Eye (tissue), 1 donor: ENCODE measurements at places on chromosomes 11 and 22.

DNA sequence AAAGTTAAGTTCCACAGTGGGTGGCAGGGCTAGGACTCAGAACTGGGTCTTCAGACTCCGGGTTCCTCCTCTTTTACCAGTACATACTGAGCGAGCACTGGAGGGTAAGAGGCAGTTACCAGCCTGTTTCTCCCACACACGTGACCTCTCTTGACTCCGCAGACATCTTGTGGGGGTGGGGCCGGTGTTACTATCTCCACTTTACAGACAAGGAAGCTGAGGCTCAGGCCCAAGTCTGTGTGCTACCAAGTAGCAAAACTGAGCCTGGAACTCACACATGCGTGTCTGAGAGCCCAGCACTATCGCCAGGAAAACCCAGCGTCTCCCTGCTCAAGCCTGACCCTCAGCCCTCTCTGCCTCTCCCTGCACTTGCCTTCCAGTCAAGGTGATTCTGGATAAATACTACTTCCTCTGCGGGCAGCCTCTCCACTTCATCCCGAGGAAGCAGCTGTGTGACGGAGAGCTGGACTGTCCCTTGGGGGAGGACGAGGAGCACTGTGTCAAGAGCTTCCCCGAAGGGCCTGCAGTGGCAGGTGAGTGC is 16.0 kb upstream of the SMIM35 start:
- DNase-seq = no peak

- DNase-seq = no peak
Observed at GRCh38 chr11:44321059-44321458, 11.1 kb upstream of the ALX4 start.

DNA sequence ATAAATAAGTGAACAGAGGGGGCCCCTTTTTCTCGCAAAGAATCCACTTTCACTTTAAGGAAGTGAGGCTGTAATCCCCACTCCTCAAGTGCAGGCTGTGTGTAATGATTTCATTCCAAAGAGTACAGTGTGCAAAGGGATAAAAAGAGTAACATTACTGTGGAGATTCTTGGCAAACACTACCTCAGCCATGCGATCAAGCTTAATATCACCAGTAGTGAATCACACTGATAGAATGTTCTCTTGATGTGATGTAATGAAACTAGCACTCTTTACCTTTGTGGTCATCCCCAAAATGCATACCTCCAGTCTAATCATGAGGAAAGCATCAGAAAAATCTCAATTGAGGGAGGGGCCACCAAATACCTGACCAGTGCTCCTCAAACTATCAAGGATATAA is 246.1 kb upstream of the CHORDC1 start:
- no peak for DNase-seq

DNA sequence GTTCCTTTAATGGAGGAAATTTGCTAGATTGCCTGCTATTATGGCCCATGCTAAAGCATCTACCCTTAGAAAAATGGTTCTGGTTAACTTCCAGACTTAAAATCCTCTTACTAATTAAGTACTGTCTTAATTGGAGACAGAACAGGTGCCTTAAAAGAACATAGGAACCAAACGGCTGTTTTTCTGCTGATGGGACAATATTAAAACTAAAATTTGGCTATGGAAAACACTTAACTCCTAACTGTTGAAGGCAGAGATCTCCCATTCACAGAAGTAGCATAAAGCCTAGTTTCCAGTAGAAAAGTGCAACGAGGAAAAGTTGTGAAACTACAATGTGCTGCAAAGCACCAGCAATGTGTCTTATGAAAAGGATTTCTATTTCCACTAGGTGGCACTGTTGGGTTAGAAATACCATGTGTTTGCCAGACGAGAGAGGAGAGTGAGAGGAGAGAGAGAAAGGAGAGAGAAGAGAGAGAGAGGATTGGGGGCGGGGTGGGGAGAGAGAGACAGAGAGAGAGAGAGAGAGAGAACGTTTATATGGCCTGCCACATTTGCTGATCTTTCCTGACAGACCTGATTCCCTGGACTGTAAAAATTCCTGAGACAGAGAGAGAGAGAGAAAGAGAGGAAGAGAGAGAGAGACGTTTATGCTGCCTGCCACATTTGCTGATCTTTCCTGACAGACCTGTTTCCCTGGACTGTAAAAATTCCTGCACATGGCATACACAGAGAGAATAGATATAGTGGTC is 51.5 kb downstream of the FAM181B start:
- DNase-seq = peak; percentile 63

GRCh38 chr22:49946612-49947295 is 13.8 kb upstream of the PIM3 start:
- DNase-seq = peak; percentile 54

DNA sequence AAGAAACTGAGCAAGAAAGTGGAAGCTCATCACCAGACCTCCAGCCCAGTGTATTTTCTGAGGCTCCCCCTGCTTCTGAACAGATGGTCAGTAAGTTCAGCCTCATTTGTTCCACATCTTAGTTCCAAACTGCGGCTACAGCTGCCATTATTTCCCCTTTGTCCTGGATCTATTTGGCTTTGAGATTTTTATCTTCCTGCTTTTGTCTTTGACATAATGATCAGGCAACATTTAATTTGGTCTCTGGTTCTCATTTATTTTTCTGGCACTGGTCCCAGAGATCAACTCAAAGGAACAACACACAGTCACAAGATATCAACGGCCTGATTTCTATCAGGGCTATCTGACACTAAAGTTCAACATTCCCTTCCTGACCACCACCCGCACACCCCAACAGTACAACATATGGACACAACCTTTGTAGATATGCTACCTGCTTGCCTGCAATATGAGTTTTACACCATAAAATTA is 137.5 kb downstream of the FAM76B start:
- peak; percentile 63 for DNase-seq

GRCh38 chr11:86463120-86463519 is 88.4 kb downstream of the CCDC81 start:
- no peak for DNase-seq

DNA sequence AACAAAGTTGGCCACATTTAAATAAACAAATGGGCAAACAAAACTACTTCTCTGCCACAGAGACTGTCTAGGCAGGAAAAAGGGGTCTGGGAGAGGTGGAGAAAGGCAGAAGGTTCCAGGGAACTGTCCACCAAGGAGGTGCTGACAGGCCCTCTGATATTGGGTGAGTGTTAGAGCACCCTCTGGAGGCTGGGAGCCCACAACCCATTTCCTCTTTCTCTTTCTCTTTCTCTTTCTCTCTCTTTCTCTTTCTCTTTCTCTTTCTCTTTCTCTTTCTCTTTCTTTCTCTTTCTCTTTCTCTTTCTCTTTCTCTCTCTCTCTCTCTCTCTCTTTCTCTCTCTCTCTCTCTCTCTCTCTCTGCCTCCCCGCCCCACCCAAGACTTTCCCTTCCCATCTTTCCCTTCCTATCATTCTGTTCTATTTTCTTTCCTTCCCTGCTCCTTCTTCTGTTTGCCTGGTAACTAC is 912.8 kb downstream of the DLG2 start:
- DNase-seq = peak; percentile 83

DNA sequence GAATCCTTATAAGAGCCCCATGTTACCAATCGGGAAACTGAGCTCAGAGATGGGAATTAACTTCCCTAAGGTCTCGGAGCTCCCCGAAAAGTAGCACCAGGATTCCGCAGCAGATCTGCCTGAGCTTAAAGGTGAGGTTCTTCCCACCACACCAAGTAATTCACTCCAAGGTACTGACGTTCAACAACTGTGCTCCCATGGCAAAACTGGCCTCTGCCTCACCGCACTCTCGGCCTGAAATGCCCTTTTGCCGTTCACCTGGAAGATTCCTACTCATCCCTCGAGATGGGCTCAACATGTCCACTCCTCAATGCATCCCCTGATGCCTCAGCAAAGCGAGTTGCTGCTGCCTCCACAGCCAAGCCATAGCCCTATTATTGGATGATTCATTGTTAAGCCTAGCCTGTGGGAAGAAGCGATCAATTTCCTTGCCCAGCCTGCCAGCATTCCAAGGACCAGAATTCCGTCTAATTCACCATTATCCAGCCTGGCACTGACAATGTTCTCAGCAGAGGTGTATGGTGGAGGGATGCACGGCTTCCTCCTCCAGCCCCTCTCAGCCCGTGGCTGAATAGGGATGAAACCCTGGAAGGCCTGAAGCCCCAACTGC is 4.2 kb downstream of the PLAAT3 start:
- DNase-seq = no peak

GRCh38 chr22:39598017-39598965 is 27.7 kb downstream of the CACNA1I start:
- DNase-seq = peak; percentile 61

GRCh38 chr11:39365809-39366436 is 2093.5 kb downstream of the LRRC4C start:
- peak; percentile 3 for DNase-seq

DNA sequence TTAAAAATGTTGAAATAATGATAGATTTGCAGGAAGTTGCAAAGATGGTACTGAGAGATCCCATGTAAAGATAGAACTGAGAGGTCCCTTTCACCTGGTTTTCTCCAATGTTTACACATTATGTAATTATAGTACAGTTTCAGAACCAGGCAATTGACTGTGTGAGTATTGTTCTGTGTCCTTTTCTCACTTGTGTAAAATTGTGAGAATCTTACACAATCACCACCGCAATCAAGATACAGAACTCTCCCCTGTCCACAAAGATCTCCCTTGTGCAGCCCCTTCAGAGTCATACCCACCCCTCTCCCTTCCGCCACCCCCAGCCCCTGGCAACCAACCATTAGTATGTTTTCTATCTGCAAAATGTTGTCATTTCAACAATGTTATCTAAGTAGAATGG is 119.8 kb upstream of the NAV2 start:
- DNase-seq = no peak

GRCh38 chr11:121255473-121256125 is 37.0 kb upstream of the SC5D start:
- DNase-seq = no peak

GRCh38 chr11:130947481-130947880 is 31.2 kb upstream of the SNX19 start:
- no peak for DNase-seq

- no peak for DNase-seq
Observed at GRCh38 chr11:65549096-65549495, 9.1 kb downstream of the LTBP3 start.

GRCh38 chr11:130737041-130737830 is 179.0 kb downstream of the SNX19 start:
- no peak for DNase-seq

GRCh38 chr11:118714816-118715215 is 35.4 kb upstream of the TREH start:
- no peak for DNase-seq

DNA sequence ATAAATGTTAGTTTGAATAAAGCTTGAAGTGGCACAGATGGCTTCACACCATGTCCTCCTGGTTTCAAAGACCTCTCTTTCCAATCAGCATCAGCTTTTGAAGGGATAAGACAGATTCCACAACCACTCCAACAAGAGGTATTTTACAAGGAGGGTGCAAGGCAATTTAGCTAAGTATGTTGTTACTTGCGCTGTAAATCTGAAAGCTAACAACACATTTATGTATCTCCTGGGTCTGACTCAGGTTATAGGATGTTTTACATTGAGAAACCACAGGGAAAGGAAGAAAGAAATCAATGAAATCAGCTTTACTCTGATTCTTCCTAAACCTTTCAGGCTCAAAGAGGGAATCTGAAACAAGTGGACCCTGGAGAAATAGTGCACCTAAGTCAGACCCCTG is 12.1 kb downstream of the CWC15 start:
- DNase-seq = no peak

DNA sequence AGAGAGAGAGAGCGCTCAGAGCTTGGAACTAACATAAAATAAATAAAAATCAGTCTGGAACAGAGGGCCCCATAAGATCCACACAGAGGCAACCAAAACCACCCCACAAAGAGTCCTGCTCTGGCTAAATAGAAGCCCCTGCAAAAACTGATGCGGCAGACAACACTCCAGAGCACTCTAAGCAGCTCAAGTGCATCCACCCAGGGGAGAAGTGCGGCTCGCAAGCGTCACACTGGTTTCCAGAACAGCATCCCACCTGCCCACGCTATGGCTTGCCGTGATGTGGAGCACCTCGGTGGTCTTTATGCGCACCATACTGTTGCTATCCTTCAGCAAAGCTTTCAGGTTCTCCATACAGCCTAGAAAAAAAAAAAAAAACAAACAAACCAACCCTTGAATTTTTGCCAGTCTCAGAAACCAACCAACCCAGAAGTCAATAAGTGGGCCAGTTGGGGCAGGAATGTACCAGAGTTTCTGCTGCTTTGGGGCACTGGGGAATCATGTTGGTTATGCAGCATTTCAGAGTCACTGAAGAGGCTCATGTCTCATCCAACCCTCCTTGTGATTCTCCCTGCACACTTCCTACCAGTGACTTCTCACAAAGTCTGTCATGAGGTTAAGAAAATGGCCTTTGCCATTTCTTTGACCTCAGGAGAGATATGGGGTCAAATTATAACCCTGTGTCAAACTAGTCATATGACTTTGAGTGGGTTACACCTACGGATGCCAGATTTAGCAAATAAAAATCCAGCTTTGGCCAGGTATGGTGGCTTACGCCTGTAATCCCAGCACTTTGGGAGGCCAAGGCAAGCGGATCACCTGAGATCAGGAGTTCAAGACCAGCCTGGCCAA is 3.0 kb downstream of the RSPH14 start:
- no peak for DNase-seq

DNA sequence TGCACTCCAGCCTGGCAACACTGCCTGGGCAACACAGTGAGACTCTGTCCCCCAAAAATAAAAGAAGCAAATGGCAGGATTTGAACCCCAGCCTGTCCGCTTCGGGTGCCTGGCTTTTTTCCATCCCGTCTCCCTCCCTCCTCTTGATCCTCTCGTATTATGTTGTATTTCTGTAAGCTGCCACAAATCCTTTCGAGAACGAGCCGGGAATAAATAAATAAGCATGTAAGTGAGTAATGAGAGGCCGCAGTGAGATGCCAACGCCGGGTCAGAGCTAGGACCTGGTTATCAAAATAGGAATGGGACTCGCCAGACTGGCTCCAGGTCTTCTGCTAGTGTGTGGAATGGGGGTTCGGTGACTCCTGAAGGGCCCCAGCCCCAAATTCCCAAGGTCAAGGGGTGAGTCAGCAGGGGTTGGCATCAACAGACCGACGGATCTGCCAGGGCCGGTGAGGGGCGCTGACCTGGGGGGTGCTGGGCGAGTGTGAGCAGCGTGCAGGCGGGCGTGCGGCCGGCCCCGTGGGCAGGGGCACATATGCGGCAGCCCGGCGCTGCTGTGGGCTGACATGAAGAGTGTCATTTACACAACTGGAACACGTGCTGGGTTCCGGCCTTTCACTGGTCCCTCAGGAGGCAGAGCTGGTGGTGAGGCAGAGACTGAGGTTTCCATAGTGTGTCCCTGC is 47.8 kb downstream of the FLRT1 start:
- no peak for DNase-seq

DNA sequence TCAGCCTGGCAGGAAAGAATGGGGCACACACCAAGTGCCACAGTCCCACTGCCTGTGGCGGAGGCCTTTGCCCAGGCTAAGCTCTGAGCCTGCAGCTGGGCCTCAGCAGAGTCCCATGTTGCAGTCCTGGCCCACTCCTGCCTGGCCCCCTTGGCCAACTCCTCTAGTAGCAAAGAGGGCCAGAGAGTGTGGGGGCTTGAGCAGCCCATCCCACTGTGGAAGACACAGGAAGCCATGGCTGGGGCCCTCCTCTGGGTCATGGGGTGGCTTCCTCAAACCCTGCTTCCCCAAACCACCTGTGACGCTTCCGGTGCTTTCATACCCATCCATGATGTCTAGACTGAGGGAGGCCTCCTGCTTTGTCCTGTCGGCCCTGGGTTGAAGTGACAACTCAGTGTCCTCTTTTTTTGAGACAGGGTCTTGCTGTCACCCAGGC is 5.8 kb downstream of the RPS19BP1 start:
- DNase-seq = no peak

GRCh38 chr11:86918973-86919372 is 36.2 kb downstream of the FZD4 start:
- DNase-seq = no peak
